Colonic mucosa (tissue), 4 donors: ENCODE measurements at places on chromosomes 16 and 17. TPM values are rescaled to one million over a fixed set of nuclear protein-coding genes. Genes with fewer than 3 reads are reported as not detected.

- H3K27me3 ChIP-seq, result no peaks in the 10 kb centered on the region
- no peak for DNase-seq
Observed at GRCh38 chr16:12229759-12230594, 253.4 kb downstream of the SNX29 start.

The ZNF646 gene
- 20.0 TPM for total RNA-seq

DNA sequence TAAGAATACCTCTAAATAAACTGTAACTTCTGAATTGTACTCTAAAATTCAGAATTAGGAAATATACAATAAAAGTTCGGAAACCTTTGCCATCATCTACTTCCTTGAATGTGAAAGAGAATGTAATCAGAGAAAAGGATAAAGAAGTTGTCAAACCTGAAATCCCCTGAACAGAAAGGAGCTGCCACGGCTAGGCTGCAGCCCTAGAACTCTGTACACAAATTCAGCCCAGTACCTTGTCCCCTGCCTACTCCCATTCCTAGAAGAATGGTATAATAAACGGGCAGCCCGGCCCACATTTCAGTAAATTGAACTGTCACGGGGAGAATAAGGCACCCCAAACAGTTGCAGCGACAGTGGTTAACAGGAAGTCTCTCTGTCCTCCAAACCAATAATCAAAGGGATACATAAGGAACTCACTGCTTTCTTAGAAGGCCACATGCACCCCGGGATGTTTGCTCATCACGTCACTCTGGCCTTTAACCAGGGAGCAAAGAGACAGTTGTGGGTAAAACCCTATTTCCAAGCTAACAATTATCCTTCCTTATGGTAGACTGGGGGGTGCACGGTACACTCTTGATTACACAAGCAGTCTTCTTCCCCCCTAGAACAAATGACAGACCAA, 24.3 kb upstream of the RFFL start:
- H3K36me3 ChIP-seq, result no peaks in the 10 kb centered on the region
- peak overlapping the region; percentile 98 for H3K27ac ChIP-seq
- no peaks in the 10 kb centered on the region for H3K27me3 ChIP-seq
- H3K4me3 ChIP-seq, result peak overlapping the region; percentile 79

DNA sequence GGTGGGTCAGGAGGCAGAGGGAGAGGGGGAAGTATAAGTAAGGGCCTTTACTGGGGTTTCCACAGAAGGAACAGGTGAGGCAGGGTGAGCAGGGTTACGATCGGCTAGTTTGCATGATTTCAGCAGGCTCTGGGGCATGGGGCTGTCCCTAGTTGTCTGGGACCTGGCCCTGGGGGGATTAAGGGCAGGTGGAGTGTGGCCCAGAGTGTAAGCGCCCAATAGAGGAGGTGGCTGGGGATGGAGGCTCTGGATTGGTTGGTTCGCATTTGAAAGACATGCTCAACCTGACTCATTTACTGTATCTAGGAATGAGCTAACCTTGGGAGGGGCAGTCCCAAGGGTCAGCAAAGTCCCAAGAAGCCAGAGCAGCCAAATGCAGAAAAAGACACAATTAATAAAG, 230.3 kb downstream of the MAP2K4 start:
- no peaks in the 10 kb centered on the region for H3K27me3 ChIP-seq
- H3K4me1 ChIP-seq, result no peaks in the 10 kb centered on the region
- DNase-seq, result no peak
- no peak overlapping the region for H3K4me3 ChIP-seq

The ARHGAP44 gene
- 46.3 TPM for total RNA-seq
